ENCODE measurements at places on chromosomes 2 and 18.

- DNase-seq, result no peak
Measured at GRCh38 chr18:23539911-23540525, 36.7 kb downstream of the RMC1 start.

GRCh38 chr2:177296040-177296439 is 31.5 kb upstream of the NFE2L2 start:
- DNase-seq, result no peak

DNA sequence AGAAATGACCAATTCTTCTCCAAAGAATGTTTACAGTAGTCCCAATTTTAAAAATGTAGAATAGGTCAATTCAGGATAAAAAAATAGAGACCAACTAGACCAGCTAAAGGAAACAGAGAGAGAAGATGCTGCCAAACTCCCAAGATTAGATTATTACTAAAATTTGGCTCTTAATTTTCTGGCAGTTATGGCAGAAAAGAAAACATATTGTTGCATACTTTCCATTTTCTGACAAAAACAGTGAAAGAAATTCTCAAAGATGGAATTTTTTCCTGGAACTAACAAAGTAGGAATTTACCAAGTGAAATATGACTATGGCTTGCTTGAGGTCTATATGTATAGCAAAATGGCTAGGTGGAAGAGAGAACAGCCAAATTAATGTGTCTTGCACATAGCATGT is 138.3 kb upstream of the STK17B start:
- DNase-seq, result no peak

GRCh38 chr2:71667256-71668182 is 214.2 kb downstream of the DYSF start:
- DNase-seq, result peak; percentile 46

Data from activated naive CD4-positive, alpha-beta T cell treated with anti-CD3 and anti-CD28 coated beads, Interleukin-2, amount 50 U/mL, for 72 hours (primary cell).